ENCODE measurements at places on chromosomes 5 and 9.

- no peaks in the 10 kb centered on the region for H3K27me3 ChIP-seq
- peaks cover 34% of the 10 kb centered on the region for H3K4me1 ChIP-seq
- no peak overlapping the region for H3K4me3 ChIP-seq
- no peaks in the 10 kb centered on the region for H3K36me3 ChIP-seq
Measured at GRCh38 chr9:14262827-14263226, 51.1 kb downstream of the NFIB start.

DNA sequence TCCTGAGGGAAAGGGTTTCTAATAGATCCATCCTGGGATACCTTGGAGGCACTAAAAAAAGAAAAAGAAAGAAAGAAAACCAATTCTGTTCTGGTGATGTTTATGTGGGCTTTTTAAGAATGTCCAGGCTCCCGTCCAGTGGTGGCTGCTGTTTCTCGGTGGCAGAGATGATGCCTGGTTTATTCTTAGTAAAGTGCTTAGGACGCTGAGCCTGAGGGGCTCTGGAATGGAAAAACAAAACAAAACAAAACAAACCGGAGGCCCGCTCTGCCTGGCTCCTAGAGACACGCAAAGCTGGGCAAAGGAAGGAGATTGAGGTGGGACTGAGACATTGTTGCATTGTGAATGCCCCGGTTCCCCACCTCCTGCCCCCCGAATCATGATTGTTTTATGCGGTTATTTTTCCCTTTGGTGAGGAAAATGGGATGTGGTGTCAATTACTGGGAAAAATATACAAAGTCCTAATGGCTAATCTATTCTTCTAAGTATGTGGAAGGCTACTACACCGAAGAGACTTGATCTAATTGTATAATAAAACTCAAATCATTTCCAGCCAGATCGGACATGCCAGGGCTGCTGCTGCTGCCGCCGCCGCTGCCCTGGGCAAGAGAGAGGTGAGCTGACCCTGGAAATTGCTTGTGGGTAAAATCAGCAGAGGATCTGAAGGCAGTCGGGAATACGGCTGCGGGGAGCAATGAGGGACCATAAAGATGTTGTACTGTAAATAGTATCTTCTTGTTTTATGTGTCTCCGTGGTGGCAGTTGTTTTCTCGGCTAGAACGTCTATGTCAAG is 644.9 kb downstream of the CCDC171 start:
- H3K4me1 ChIP-seq: peaks cover 3% of the 10 kb centered on the region
- no peak overlapping the region for H3K4me3 ChIP-seq
- H3K27me3 ChIP-seq: no peaks in the 10 kb centered on the region
- H3K27ac ChIP-seq: peak overlapping the region; percentile 20
- no peak for DNase-seq

DNA sequence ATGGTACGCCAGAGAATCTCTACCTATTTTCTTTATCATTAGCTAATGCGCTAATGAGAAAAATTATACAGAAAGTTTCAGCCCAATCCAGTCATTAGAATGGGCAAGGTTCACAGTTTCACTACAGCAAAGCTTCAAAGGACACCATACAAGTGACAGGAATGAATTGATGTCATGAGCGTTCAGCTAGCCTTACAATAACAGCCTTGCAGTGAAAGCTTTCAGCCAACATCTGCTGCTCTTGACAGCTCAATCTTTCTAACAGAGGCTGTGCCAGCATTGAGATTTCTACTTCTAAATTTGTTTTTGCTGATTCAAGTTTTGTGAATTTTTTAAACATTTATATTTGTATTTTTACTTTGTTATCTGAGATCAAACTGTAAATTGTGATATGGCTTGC is 302.4 kb upstream of the FAM174A start:
- DNase-seq: no peak
- H3K4me3 ChIP-seq: no peak overlapping the region
- no peaks in the 10 kb centered on the region for H3K36me3 ChIP-seq
- no peaks in the 10 kb centered on the region for H3K27me3 ChIP-seq
- H3K27ac ChIP-seq: no peak overlapping the region

GRCh38 chr5:170443624-170444023 is 54.5 kb upstream of the KCNMB1 start:
- peak; percentile 49 for DNase-seq
- no peaks in the 10 kb centered on the region for H3K27me3 ChIP-seq
- H3K4me3 ChIP-seq: no peak overlapping the region
- H3K27ac ChIP-seq: no peak overlapping the region
- H3K4me1 ChIP-seq: no peaks in the 10 kb centered on the region

- no peak overlapping the region for H3K4me3 ChIP-seq
- no peak overlapping the region for H3K27ac ChIP-seq
- no peaks in the 10 kb centered on the region for H3K36me3 ChIP-seq
- H3K27me3 ChIP-seq: no peaks in the 10 kb centered on the region
- no peak for DNase-seq
Measured at GRCh38 chr9:84166891-84167290, 173.7 kb downstream of the SLC28A3 start.

GRCh38 chr5:75894482-75894881 is 177.2 kb upstream of the POC5 start:
- no peaks in the 10 kb centered on the region for H3K36me3 ChIP-seq
- H3K27ac ChIP-seq: no peak overlapping the region
- no peaks in the 10 kb centered on the region for H3K4me1 ChIP-seq
- H3K4me3 ChIP-seq: no peak overlapping the region

- H3K27ac ChIP-seq: no peak overlapping the region
- no peaks in the 10 kb centered on the region for H3K27me3 ChIP-seq
- no peaks in the 10 kb centered on the region for H3K4me1 ChIP-seq
- no peaks in the 10 kb centered on the region for H3K36me3 ChIP-seq
- no peak overlapping the region for H3K4me3 ChIP-seq
Measured at GRCh38 chr5:174177976-174178605, 132.6 kb downstream of the NSG2 start.

- no peaks in the 10 kb centered on the region for H3K27me3 ChIP-seq
- no peak overlapping the region for H3K4me3 ChIP-seq
- no peak for DNase-seq
- H3K27ac ChIP-seq: no peak overlapping the region
Measured at GRCh38 chr5:146690880-146691355, 174.9 kb upstream of the GPR151 start.

DNA sequence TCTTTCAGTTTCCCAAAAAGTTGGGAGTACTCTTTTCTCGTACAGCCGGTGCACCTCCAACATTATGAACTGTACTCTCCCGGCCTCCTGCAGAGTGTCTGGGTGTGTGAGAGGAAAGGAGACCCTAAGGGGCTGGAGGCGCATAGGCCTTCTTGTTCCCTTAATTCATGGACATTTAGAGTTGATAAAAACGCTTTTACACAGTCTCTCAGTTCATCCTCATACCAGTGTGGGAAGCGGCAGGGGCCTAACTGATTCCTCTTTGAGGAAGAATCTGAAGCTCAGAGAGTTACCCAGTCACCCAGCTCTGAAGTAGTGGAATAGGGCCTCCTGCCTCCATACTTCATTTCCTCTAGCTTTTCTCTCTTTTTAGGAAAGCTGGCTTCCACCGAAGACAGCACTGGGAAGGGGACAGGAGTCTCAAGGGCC is 3.3 kb downstream of the MCIDAS start:
- H3K4me3 ChIP-seq: no peak overlapping the region
- no peak overlapping the region for H3K27ac ChIP-seq
- peaks cover 9% of the 10 kb centered on the region for H3K27me3 ChIP-seq
- H3K4me1 ChIP-seq: peaks cover 39% of the 10 kb centered on the region
- H3K36me3 ChIP-seq: no peaks in the 10 kb centered on the region
- no peak for DNase-seq

GRCh38 chr9:32811246-32811645 is 27.9 kb downstream of the TMEM215 start:
- DNase-seq: no peak
- no peaks in the 10 kb centered on the region for H3K36me3 ChIP-seq
- H3K27me3 ChIP-seq: no peaks in the 10 kb centered on the region
- no peaks in the 10 kb centered on the region for H3K4me1 ChIP-seq
- H3K4me3 ChIP-seq: no peak overlapping the region
- no peak overlapping the region for H3K27ac ChIP-seq

DNA sequence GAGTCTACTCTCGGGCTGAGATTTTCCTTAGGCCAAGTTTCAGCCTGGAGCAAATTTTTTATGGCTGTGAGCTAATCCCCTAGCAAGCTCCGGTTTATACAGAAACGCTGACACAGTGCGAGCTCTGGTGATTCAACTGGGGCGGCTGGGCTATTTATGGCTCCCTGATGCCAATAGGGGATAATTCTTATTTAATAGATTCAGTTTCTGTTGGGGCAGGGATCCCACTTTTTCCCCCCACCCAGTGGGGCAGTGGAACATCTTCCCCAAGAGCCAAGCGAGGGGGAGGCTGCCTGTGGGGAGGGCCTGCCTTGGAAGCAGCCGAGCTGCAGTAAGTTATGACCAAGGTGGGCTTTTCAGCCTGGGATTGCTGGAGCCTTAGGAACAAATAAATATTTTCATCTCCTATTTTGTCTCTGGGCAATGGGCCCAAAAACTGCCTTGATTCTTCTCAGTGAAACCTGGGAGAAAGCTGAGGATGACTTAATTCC is 129.1 kb downstream of the MACROH2A1 start:
- H3K27ac ChIP-seq: peak overlapping the region; percentile 78
- H3K36me3 ChIP-seq: no peaks in the 10 kb centered on the region
- H3K27me3 ChIP-seq: no peaks in the 10 kb centered on the region

DNA sequence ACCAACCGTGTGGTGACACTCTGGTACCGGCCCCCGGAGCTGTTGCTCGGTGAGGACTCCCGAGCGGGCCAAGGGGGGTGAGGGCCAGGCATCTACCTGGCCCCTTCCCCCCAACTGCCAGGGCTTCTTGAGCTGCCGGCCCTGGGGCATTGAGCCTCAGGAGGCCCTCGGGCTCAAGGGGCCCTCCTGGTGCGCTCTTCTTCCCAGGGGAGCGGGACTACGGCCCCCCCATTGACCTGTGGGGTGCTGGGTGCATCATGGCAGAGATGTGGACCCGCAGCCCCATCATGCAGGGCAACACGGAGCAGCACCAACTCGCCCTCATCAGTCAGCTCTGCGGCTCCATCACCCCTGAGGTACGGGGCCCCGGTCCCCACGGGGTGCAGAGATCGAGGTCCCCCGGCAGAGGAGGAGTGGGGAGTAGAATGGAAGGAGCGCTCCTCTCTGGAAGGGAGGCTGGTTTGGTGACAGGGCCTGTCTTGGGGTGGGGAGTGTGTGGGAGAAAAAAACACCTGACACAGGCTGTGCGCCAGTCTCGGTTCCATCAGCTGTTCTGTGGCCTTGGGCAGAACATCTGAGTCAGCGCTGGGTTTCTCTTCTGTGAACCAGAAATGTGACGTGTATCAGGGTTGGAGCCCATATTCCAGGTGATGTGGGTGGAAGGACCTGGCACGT is 2.6 kb downstream of the CDK9 start:
- no peak overlapping the region for H3K27ac ChIP-seq
- DNase-seq: no peak
- no peaks in the 10 kb centered on the region for H3K27me3 ChIP-seq
- peaks cover 47% of the 10 kb centered on the region for H3K36me3 ChIP-seq

GRCh38 chr5:6483880-6484382 is 35.3 kb downstream of the UBE2QL1 start:
- H3K36me3 ChIP-seq: no peaks in the 10 kb centered on the region
- no peak overlapping the region for H3K27ac ChIP-seq
- no peak overlapping the region for H3K4me3 ChIP-seq
- no peaks in the 10 kb centered on the region for H3K27me3 ChIP-seq
- DNase-seq: no peak

DNA sequence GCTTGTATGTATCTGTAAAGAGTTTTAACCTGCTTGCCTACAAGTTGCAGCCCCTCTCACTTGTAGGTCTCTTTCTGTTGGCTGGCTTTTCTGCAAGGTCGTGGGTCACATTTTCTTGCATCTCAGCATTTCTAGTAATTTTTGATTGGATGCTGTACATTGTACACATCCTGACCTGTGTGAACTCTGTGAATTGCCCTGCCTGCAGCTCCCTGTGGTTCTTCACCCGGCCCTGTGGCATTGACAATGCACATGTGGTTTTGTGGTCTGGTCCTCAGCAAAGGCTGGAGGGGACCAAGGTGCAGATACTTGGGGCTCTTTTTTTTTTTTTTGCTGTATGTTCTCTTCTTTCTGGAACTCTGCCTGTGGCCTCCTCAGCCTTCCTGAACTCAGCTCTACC is 53.6 kb downstream of the WNK2 start:
- H3K36me3 ChIP-seq: no peaks in the 10 kb centered on the region
- H3K4me1 ChIP-seq: peaks cover 6% of the 10 kb centered on the region
- H3K4me3 ChIP-seq: no peak overlapping the region
- no peak overlapping the region for H3K27ac ChIP-seq

GRCh38 chr9:100072805-100073204 is 26.0 kb downstream of the ERP44 start:
- no peak overlapping the region for H3K4me3 ChIP-seq
- no peak for DNase-seq
- no peaks in the 10 kb centered on the region for H3K4me1 ChIP-seq
- H3K27ac ChIP-seq: no peak overlapping the region
- no peaks in the 10 kb centered on the region for H3K36me3 ChIP-seq

DNA sequence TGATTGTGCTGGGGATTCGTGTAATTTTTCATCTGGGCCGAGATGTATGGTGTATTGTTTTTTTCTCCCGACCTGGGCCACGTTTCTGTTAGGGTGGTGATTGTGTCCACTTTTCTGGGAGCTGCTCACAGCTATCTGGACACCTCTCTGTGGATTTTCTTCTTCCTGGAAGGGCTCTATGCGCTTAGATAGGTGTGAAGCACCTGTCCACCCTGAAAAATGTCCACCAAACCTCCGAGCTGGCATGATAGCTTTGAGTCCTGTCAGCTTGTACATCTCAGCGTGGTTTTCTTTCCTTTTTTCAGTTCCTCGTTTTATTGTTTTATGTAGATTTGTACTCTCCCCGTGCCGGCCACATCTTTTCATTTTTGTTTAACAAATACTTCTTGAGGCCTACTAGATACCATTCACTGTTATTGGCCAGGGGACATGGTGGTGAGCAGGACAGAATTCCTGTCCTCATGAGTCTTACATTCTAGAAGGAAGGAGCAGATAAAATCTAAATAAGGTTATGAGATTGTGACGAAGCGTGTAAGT is 1.1 kb downstream of the UGCG start:
- no peak for DNase-seq
- H3K4me3 ChIP-seq: peak overlapping the region; percentile 99
- peaks cover 41% of the 10 kb centered on the region for H3K4me1 ChIP-seq
- H3K27me3 ChIP-seq: no peaks in the 10 kb centered on the region
- H3K36me3 ChIP-seq: no peaks in the 10 kb centered on the region

GRCh38 chr5:16713386-16713928 is 96.7 kb upstream of the RETREG1 start:
- no peak overlapping the region for H3K27ac ChIP-seq
- no peak overlapping the region for H3K4me3 ChIP-seq
- H3K36me3 ChIP-seq: no peaks in the 10 kb centered on the region
- DNase-seq: no peak

DNA sequence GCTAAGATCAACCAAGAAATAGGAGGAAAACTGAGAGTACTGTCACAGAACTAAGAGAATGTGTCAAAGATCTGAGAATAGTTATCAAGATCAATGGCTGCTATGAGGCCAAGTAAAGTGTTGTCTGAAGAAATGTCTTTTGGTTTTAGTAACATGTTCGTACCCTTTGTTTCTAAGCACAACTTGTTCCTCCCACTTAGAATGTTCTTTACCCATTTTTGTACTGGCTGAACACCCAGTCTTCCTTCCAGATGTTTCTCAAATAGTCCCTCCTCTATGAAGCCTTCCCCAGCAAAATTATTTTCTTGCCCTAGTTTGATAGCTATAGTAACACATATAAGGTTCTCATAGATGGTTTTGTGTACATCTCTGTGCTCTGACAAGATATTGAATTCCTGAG is 191.5 kb downstream of the WDR70 start:
- H3K4me3 ChIP-seq: no peak overlapping the region
- DNase-seq: no peak
- no peaks in the 10 kb centered on the region for H3K36me3 ChIP-seq
- H3K4me1 ChIP-seq: no peaks in the 10 kb centered on the region
